ENCODE measurements at places on chromosomes 2 and 18.

DNA sequence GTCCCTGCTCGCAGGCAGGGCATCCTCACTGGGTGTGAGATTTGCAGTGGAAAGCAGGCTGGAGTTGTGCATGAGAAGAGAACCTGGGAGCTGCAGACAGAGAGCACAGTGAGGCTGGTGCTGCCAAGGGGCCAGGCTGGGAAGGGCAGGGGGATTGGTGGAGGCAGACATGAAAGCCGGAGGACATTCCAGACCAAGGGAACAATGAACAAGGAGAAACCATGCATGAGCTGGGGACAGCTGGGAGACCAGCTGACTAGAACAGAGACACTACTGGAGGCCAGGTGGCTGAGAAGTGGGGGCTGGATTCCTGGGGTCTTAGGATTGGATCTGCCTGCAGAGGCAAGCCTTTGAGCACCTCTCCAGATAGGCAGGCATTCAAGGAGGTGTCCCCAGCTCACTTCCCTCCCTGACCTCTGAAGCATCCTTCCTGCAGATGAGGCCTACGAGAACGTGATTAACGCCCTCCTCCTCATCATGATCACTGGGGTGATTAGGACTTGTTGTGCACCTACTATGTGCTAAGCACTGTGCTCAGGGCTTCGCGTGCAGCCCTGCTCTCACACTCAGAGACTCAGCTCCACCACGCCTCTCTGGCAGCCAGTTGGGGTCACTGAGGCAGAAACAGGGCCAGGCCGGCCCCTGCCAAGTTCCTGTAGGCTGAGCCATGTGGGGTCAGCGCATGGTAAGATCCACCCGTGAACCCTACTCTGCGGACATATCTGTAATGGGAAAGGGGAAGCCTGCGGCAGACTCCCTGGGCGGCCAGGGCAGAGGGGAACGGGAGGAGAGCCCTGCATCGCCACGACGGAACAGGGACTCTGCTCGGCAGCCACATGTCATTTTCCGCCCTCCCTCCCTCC is 74.8 kb upstream of the SLC66A3 start:
- DNase-seq: no peak

GRCh38 chr18:73879328-73879727 is 268.3 kb downstream of the FBXO15 start:
- no peak for DNase-seq

GRCh38 chr18:31658670-31659575 is 25.5 kb downstream of the B4GALT6 start:
- DNase-seq: no peak

DNA sequence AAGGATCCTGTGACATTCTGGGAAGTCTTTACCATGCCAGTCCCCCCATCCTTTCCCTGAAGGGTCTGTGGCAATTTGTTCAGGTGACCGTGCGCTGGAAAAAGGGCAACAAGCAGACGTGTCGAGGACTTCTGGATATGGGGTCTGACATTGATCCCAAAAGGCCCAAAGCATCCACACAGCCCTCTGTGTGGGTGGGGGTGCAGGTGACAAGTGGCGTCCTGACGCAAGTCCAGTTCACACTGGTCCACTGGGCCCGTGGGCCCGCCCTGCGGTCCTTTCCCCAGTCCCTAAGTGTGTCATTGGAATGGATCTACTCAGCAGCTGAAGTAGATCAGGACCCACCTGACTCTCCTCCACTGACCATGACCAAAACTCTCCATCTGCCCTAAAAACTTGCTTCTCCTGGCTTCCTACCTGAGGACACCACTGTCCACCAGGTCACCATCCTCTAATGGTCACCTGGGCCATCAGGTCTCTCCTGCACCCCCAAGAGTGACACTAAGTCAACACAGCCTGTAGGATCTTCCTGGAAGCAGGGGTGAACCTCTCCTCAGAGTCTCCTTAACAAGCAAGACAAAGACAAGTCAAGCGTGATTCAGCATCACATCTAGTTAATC is 85.6 kb upstream of the SLC66A3 start:
- DNase-seq: no peak

DNA sequence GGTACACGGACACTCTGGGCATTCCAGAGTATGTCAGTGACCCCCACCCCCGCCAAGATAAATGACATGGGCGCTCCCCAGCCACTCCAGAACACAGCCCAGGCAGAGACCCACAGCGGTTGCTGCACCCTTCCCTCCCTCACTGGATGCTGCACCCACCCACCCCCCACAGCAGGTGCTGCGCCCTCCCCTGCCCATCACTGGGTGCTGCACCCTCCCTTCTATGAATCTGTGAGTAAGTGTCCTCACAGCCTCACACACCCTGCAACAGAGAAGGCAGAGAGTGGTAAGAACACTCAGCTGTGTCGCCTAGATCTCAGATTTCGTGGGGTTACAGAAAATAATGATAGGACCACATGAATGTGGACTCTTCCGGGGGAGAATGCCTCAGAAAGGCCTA is 23.5 kb downstream of the CHMP1B start:
- no peak for DNase-seq

GRCh38 chr2:240733803-240734495 is 42.3 kb downstream of the AQP12A start:
- no peak for DNase-seq

GRCh38 chr18:44938720-44939665 is 258.3 kb downstream of the SETBP1 start:
- peak; percentile 80 for DNase-seq

GRCh38 chr2:18987016-18987415 is 371.4 kb downstream of the OSR1 start:
- DNase-seq: no peak

DNA sequence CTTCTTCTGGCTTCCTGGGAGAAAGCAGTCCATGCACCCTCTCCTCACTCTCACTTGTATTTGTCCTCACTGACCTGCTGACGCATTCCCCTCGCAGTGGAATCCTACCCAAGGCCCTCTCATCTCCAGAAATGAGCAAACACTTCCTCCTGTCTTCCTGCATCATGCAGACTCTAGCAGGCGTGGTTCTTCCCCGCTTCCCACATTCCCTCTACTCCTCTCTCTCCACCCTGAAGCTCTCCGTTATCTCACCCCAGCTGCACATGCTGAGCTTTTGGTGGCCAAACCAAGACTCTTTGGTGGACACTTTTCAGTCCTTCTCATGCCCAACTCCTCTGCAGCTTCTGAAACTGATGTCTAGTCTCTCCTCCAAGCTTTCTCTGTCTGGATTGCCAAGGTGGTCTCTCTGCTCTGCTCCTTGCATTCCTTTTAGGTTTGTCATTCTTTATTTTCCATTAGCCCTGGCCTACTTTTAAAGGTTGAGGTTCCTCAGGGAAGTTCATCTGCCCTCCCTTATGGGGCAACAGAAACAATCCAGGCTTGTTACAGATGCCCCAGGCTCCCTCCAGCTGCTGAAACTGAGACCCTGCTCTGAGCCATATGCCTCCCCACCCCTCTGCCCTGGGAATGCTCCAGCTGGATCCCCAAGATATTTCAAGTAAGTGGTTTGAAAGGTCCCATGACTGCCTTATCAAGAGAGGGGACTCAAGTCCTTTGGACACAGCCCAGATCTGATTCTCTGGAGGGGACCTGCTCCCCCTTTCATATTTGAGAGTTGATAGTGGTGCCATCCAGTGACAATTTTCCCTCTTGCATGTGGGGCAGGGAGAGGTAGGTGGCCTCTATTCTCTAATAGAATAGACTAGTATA is 835 bp upstream of the IL18RAP start:
- no peak for DNase-seq

DNA sequence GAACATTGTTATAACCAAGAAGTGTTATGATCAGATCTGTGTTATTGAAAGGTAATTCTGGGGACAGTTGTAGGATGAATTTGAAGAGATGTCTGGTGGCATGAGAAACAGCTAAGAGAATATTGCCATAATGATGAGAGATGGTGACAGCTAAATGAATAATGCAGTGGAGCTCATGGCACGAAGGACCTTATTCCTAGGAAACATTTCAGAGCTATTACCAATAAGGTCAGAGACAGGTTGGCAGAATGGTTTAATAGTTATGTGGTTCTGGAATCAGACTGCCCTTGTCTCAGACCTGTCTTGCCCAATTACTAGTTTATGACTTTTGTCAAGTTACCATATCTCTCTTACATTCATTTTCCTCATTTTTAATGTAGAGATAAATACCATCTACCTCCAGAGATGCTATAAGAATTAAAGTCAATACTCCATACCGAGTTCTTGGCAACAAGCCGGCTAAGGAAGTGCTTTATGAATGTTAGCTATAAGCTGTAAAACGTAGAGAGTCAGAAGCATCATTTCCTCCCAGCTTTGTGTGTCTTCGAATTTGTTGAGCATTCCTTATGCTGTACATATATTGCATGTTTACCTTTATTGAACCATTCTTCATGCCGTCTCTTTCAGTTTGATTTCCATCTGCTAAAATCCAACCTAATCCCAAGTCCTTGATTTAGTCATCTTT is 73.6 kb upstream of the COL5A2 start:
- no peak for DNase-seq

DNA sequence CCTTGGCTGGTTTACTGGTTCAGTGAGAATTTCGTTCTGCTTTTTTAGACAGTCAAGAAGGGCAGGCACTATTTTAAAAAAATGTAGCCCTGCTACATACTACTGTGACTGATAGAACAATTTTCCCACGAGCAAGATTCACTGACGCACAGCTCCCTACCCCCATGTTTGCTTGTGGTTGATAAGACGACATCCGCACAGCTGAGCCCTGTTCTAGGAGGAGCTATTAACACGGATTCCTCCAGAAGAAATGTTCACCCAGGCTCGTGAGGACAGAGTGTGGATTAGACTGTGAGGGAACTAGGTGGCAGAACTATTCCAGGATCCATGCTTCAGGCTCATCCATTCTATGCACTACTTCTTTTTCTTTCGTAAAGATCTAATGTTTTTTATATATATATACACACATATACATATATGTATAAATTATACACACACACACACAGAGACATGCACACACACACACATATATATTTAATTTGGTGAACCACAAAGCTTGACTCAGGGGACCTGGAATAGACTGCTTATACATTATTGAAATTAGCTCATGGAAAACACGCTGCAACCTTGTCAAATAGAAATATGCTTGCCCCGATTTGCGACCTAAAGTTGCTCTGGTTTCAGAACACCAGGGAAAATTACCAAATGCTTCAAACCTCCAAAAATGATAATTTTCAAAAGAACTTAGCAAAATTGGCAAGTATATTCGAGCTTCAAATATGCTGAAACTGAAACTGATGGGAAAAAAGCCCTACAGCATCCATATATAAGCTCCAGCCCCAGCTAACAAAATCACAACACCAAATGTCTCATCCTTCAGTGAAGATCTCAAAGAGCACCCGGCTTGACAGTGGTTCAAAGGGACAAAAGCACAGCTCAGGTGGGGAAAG is 370.4 kb downstream of the SOCS6 start:
- no peak for DNase-seq

DNA sequence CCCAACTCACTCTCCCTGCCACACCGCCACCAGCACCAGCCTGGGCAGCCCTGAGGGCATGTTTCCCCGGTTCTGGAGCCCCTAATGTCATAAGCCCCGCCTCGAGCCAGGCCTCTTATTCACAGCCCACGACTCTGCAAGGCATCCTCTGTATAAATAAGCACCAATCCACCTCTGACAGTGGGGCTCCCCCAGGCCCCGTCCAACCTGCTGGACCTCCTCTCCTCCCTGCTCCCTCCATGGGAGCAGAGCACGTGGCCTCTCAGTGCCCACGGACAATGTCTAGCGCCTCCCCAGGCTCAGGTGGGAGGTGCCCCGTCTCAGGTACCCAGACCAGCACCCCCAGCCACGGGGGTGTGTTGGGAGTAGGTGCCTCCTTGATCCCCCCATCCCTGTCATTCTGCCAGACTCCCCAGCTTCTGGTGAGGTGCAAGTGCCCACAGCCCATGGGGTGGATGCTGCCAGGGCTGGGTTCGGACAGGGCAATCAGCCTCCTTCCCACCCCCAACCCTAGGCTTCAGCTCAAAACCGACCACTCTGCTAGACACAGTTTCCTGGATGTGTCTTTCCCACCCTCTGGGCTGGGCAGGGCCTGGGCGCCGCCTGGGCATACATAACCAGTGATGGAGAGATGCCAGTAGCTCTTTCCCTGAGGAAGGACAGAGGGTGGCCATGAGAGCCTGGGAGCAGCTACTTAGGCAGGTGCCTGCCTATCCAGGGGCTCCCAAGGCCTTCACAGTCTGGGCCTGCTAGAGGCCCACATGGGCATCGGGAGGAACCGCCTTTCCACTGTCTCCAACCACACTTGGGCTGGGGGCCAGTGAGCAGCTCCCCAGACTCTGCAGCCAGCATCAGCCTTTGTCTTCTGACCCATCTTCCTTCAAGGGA is 1.6 kb upstream of the ADRA2B start:
- DNase-seq: no peak

- no peak for DNase-seq
Observed at GRCh38 chr2:38708900-38709566, 42.1 kb downstream of the SRSF7 start.

- DNase-seq: no peak
Observed at GRCh38 chr2:27956888-27957287, 66.4 kb downstream of the BABAM2 start.

DNA sequence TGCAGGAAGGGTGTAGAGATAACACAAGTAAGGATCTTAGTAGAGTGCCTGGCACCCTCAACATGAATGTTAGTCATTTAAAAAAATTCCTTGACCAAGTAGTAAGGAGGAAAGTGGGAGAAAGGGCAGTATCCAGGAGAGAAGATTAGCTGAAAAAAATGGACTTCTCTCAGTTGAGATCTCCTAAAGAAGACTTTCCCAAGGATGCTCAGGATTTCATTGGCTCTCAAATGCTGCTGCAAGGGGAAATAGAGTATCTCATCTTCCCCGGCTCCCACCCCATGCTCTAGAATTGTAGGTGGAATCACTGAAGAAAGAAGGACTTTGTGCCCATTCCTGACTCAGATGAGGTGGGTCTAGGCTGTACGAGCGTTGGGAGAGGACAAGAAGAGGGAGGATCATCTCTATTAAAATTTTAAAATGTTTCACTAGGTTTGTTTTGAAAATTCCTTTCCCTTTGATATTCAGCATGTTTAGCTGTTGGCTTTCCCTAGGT is 231.1 kb downstream of the MYCN start:
- DNase-seq: no peak

- DNase-seq: no peak
Observed at GRCh38 chr2:96249654-96250053, 16.1 kb downstream of the TMEM127 start.

DNA sequence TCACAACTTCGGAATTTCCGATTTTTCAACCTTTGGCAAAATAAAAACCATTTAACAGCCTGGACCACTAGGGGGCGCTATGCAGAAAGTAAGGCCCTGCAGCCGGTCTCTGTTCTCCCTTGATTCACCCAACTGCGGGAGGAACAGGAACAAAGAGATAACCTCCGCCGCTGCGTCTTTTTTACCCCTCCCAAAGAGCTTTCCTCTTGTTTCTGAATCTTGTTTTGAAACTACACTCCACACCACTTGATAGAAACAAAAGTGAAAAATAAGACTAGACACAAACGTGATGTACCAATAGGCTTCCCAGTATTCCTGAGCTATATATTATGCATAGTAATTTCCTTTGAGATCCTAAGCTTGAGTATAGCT is 231.2 kb downstream of the MYO3B start:
- peak; percentile 30 for DNase-seq

GRCh38 chr2:230234122-230234722 is 8.7 kb downstream of the SP140 start:
- no peak for DNase-seq
